ENCODE measurements at places on chromosomes 1 and 21.

GRCh38 chr21:34092262-34092921 is 19.0 kb downstream of the MRPS6 start:
- no peak for DNase-seq

DNA sequence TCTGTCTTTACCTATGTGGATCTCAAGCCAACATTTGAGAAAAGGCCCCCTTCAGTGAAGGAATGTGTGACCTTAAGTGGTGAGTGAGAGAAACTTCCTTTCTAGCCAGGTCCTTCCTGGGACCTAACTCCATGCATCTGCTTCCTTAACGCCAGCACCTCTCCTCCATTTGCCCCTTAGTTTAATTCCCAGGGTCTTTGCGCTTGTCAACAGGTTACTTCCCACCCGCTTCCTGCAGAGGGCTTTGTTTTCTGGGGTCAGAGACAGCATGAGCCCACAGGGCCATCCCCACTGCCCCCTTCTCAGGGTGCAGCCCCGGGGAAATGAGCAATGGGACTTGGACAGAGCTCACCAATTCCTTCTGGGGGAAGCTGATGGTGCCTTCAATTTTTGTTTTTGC is 54.8 kb downstream of the EVA1C start:
- no peak for DNase-seq

- DNase-seq = no peak
These were observed 25.6 kb downstream of the H6PD start for GRCh38 chr1:9260059-9260766.

GRCh38 chr1:182848736-182849135 is 9.6 kb downstream of the DHX9 start:
- no peak for DNase-seq

GRCh38 chr1:66624412-66625060 is 90.6 kb downstream of the SGIP1 start:
- DNase-seq = no peak

DNA sequence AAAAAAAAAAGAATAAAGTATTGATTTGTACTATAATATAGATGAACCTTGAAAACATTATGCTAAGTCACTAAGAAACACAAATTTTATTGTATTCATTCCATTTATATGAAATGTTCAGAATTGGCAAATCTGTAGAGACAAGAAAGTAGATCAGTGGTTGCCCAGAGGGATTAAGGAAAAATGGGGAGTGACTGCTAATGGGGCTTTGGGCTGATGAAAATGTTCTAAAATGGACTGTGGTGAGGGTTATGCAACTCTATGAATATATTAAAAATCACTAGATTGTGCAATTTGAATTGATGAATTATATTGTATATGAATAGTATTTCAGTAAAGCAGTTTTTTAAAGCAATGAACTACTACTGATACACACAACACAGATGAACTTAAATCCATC is 10.0 kb downstream of the GDAP2 start:
- no peak for DNase-seq

DNA sequence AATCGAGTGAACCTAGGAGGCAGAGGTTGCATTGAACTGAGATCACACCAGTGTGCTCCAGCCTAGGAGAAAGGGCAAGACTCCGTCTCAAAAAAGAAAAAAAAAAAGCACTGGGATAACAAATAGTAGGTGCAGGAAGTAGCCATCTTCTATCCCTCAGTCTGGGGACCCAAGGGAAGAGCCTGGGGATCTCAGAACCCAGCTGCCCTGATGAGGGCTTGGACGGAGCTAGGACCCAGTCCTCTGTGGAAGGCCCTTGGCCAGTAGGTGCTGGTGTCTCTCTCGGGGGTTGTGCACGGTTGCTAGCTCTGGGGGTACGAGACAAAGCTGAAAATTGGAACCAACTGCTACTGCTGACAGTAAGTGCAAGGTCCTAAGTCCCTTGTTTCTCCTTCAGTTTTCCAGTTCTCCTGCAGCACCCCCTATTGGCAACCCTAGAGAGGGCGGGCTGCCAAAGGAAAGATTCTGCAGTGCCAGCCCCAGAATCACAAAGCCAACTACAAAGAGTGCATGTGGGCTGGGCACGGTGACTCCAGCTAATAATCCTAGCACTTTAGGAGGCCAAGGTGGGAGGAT is 57.6 kb upstream of the KIF1B start:
- DNase-seq = no peak

- DNase-seq = no peak
These were observed 9.9 kb downstream of the SYNJ1 start for GRCh38 chr21:32717851-32718316.

GRCh38 chr1:41963636-41964035 is 44.9 kb upstream of the HIVEP3 start:
- no peak for DNase-seq

DNA sequence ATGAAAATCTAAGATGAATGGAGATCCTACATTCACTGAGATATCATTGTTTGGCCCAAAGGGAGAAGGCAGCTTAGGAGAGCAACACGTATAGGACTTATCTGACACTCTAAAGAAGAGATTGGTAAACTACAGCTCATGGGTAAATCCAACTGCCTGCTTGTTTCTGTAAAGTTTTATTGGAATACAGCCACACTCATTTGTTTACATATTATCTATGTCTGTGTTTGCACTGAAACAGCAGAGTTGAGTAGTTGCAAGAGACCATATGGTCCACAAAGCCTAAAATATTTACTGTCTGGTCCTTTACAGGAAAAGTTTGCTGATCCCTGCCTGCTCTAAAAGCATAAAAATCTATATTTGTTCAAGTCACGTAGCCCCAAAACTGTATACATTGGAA is 14.3 kb upstream of the LRRC53 start:
- no peak for DNase-seq

DNA sequence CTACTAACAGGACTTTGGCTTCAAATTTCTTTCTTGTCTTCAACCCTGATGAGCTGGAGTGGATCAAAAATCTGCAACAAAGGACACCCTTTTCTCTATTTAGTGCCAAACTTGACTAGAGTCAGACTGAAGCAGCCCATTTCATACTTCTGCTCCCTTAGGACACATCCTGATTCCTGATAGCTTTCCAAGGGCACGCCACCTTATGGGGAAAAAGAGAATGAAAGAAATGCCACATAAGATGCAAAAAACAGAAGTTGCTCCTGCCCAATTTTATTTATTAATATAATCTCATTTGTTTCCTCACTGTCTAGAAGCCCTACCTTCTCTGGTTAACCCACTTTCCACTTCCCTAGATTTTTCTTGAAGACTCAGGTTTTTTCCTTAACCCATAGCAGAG is 72.7 kb upstream of the NBPF4 start:
- DNase-seq = no peak

GRCh38 chr1:15191770-15192169 is 38.2 kb downstream of the TMEM51 start:
- DNase-seq = no peak

GRCh38 chr21:34996304-34997101 is 52.6 kb downstream of the RUNX1 start:
- no peak for DNase-seq

- DNase-seq = no peak
These were observed 119.1 kb upstream of the GALNT2 start for GRCh38 chr1:229947968-229948367.

DNA sequence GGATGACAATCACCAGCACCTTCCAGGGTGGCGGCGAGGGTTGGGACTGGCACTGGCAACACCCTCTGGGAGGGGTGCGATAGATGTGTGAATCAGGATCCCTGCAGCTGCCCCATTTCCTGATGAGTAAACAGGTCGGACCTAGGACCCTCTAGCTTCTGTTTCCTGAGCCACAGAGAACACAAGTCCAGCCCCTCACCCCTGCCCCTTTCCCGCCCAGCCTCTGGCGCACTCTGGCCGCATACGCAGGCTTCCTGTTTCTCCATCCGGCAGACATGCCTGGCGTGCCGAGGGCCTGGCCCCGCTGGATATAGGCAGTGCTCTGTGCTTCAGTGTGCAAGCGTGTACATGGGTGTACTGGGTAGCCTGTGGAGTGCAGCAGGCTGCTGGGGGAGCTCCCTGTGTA is 4.6 kb downstream of the PEAR1 start:
- DNase-seq = no peak

- DNase-seq = no peak
These were observed 76.5 kb downstream of the S1PR1 start for GRCh38 chr1:101313356-101313755.

GRCh38 chr21:18244671-18245463 is at the start of gene CHODL:
TSS of gene CHODL (plus strand) at chr21:18244833. CDS start at chr21:18245224, 391 bp downstream.
- no peak for DNase-seq

Data from stimulated activated CD8-positive, alpha-beta memory T cell treated with anti-CD3 and anti-CD28 coated beads, Interleukin-4, amount 100 ng/mL, for 4 hours (primary cell).